CD8-positive, alpha-beta T cell (primary cell): ENCODE measurements at places on chromosomes 7 and 10. TPM values are rescaled to one million over a fixed set of nuclear protein-coding genes. Genes with fewer than 3 reads are reported as not detected.

Gene MRC1
- not detected for total RNA-seq

Gene SDK1
- total RNA-seq, result 0.36 TPM

Gene ANKRD2
- total RNA-seq, result not detected

Gene ABCA13
- not detected for total RNA-seq

Gene C10orf143
- total RNA-seq, result 4.5 TPM

Gene DPYSL4
- total RNA-seq, result 1.8 TPM

Gene C10orf90
- total RNA-seq, result not detected

Gene TUBB8
- not detected for total RNA-seq

Gene TET1
- 1.2 TPM for total RNA-seq

Gene C10orf67
- total RNA-seq, result not detected

Gene HYAL4
- not detected for total RNA-seq

Gene ZNF716
- not detected for total RNA-seq

Gene MMD2
- total RNA-seq, result not detected

Gene PCDH15
- not detected for total RNA-seq

Gene MOGAT3
- total RNA-seq, result not detected

Gene SMO
- total RNA-seq, result not detected

Gene WEE2
- 0.22 TPM for total RNA-seq

Gene UCN3
- total RNA-seq, result not detected

Gene HOXA9
- not detected for total RNA-seq

Gene COX19
- total RNA-seq, result 40.3 TPM

Gene ECD
- 56.5 TPM for total RNA-seq

Gene CYP2E1
- total RNA-seq, result 0.73 TPM

Gene HPSE2
- total RNA-seq, result not detected

Gene FAM241B
- 7.4 TPM for total RNA-seq

Gene CRPPA
- 0.92 TPM for total RNA-seq

Gene DUS4L
- total RNA-seq, result 13.1 TPM

Gene TBX20
- total RNA-seq, result not detected

Gene VGF
- total RNA-seq, result not detected

Gene GRB10
- 2.9 TPM for total RNA-seq

Gene ELN
- total RNA-seq, result not detected

Gene EPHA1
- 13.1 TPM for total RNA-seq

Gene NAT16
- total RNA-seq, result not detected

Gene COL13A1
- not detected for total RNA-seq

Gene HKDC1
- total RNA-seq, result 0.39 TPM

Gene CPA4
- total RNA-seq, result not detected

Gene BICC1
- total RNA-seq, result not detected

Gene CYP3A7
- total RNA-seq, result not detected

Gene TMEM72
- not detected for total RNA-seq

Gene SHH
- total RNA-seq, result not detected

Gene CCL24
- total RNA-seq, result not detected

Gene HOXA4
- 0.36 TPM for total RNA-seq

Gene HTRA1
- total RNA-seq, result not detected

Gene TLL2
- total RNA-seq, result not detected

Gene PHYHIPL
- not detected for total RNA-seq

Gene FEZF1
- not detected for total RNA-seq

Gene HMX2
- total RNA-seq, result not detected

Gene GIMAP4
- 11.8 TPM for total RNA-seq

Gene FAM200A
- 2.7 TPM for total RNA-seq
